Ascending aorta (tissue), 2 donors: ENCODE measurements at places on chromosomes 2 and 18.
A peak's percentile ranks its signal among the peaks of the same experiment; 100 is the strongest.

GRCh38 chr2:128162266-128162665 is 71.3 kb downstream of the UGGT1 start:
- DNase-seq, result no peak

DNA sequence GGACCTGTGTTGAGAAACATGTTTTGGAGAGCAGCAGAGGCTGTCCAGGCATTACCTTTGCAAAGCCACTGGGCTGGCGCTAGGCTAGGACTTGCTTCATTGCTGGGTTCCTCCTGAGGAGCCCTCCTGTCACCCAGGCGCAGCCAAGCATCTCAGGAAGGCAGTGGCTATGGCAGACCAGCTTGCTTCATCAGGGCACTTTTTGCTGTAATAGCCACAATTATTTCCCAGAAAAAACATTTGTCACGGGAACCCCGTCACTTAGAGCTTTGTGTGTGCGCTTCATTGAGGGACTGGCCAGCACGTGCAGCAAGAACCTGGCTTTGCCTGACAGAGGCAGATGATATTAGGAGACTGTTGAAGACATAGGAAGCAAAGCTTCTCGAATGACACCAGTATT is 36.4 kb downstream of the SLC20A1 start:
- DNase-seq, result no peak

- no peak for DNase-seq
These were observed 318.9 kb upstream of the HS6ST1 start for GRCh38 chr2:128637481-128638155.

- DNase-seq, result no peak
These were observed 17.1 kb upstream of the MCM6 start for GRCh38 chr2:135893374-135893794.

DNA sequence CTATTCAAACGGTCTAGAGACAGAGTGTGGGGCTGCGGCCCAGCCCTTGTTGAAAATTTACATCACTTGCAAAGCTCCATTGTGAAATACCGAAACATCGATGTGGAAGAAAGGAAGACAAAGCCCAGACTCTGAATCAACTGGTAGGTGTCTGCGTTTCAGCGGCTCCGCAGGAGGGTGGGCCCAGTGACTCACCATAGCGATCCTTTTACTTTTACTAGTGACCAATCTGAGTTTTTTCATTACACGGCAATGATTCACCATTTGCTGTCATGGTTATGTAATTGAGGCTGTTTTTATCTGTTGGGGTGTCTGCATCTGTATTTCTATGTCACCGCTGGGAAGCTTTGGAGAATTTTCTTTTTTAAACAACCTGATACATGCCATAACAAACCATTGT is 66.6 kb upstream of the ODC1 start:
- DNase-seq, result peak; percentile 33

- no peak for DNase-seq
These were observed 312.4 kb upstream of the TCF4 start for GRCh38 chr18:55900380-55900779.

GRCh38 chr2:191933307-191934105 is 86.6 kb upstream of the CAVIN2 start:
- DNase-seq, result no peak

DNA sequence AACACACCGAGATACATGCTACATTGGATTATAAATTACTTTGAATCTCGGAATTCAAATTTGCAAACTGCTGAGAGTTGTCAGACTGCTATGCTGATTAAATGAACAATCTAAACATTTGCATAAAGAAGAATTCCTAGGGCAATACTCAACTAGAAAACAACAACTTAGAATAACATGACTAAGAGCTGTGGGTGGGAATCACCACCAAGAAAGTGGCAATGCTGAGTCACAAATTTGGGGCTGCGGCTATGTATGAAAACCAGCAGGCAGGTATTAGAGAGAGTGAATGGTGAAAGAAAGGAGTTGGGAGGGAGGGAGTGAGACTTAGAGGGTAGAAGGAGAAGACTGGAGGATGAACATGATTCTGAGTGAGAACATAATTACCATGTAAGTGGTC is 559.5 kb downstream of the PIK3C3 start:
- DNase-seq, result no peak

DNA sequence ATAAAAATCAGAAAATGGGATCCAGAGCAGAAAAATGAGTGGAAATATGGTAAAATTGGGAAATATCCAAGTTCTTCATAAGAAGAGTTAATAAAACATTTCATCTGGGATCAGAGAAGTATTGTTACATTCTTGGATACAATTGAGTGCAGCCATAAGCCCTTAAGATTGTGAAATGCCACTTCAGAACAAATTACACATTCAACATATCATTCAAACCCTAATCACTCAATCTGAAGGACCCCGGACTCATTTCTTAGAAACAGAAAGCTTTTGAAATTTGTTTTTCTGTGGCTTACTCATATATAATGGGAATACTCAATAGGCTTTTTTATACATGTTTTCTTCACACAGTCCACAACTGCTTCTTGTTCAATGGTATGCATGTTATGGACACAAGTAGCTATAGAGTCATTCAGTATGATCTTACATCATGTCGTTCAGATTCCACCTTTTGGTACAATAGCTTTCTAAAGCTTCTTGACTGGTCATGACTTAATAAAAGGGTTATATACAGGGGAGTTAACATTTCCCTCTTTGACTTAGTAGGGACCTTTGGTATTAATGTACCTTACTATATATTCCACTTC is 39.9 kb downstream of the SCN7A start:
- DNase-seq, result no peak

DNA sequence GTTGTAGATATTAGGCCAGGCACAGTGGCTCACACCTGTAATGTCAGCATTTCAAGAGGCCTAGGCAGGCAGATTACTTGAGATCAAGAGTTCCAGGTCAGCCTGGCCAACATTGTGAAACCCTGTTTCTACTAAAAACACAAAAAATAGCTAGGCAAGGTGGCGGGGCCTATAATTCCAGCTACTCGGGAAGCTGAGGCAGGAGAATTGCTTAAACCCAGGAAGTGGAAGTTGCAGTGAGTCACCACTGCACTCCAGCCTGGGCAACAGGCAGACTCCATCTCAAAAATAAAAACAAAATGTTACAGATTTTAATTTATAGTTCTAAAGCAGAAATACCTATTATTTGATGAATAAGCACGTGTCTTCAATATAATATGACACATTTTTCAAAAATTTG is 65.6 kb upstream of the UBXN4 start:
- no peak for DNase-seq

- no peak for DNase-seq
These were observed 9.6 kb downstream of the CYRIA start for GRCh38 chr2:16655905-16656642.

GRCh38 chr2:33133454-33133952 is 186.8 kb downstream of the LTBP1 start:
- no peak for DNase-seq

DNA sequence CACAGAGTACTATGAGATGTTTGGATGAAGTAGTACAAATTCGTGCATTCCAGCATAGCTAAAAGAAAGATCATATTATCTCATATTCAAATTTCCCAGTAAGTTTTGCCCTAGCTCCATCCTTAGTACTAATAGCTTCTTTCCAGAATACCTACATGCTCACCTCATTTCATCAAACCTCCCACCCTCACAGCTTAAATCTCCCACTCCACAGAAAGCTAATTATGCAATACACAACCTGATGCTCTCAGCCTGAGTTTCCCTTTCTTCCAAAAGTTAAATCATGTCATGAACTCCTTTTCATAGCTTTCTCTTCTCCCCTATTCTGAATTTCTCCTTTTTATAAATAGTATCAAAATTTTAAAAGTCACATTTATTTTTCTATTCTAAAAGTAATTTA is 34.6 kb downstream of the DNAH6 start:
- DNase-seq, result no peak

GRCh38 chr2:235000426-235001236 is 48.8 kb downstream of the SH3BP4 start:
- no peak for DNase-seq

DNA sequence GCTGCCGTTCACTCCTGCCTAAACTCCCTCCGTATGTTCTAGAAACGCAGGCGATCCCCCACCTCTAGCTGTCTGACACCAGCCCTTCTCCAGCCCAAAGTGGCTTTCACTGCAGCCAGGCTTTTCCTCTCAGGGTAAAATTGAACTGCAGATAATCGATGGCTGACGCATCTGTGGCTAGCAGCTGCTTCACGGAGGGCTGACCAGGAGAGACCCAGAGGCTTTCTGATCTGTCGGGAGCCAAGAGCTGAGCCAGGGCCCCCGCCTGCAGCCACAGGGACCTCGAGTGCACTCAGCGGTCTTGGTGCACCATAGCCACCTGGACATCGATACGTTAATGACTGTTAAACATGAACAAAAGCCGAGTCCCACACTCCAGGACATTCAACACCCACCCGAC is 107.5 kb downstream of the MBP start:
- no peak for DNase-seq

DNA sequence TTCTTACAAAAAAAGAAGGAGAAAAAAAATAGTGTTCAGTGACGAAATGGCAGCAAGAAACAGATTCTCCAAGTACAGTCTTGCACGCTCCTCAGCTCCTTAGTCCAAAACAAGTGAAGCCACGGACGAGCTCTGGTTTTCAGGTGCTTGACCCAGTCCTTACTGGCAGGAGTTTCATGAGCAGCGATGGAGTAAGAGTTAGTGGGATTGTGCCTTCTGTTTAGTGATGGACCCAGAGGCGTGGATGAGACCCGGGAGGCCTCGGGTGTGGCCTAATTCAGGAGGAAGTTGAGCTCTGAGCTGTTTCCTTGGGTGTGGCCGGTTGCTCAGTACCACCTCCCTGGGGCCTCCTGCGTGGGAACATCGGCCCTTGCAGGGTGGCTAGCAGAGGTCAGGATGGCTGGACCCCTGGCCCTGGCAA is 52.0 kb downstream of the KIF5C start:
- DNase-seq, result no peak

DNA sequence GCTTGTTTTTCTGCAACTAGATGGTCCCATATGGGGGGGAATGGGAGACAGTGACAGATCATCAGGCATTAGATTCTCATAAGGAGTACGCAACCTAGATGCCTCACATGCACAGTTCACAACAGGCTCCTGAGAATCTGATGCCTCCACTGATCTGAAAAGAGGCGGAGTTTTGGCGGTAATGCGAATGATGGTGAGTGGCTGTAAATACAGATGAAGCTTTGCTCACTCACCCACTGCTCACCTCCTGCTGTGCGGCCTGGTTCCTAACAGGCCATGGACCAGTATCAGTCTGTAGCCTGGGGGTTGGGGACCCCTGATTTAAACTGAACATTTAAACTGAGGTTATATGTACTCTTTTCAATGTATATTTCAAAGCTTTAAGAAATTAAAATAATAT is 40.7 kb downstream of the SOS1 start:
- no peak for DNase-seq

DNA sequence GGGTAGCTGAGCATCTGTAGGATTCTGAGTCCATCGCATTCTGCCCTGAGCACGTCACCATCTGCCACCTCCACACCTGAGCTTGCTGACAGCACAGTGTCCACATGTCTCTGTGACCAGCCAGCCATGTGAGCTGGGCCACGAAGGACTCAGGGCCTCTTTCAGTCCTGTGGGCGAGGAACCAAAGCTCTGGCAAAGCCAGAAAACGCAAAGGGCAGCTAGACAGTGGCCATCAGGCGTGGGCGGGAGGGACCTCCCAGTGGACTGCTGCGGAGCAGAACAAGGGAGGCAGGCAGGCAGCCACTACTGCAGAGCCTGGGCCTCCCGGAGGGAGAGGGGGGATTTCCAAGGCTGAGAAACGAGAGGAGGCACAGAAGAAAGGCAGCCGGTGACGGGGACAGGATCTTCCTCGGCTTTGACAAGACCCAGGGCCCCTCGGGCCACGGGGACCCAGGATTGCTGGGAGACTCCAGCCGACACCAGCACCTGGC is 274.6 kb upstream of the SALL3 start:
- DNase-seq, result no peak

DNA sequence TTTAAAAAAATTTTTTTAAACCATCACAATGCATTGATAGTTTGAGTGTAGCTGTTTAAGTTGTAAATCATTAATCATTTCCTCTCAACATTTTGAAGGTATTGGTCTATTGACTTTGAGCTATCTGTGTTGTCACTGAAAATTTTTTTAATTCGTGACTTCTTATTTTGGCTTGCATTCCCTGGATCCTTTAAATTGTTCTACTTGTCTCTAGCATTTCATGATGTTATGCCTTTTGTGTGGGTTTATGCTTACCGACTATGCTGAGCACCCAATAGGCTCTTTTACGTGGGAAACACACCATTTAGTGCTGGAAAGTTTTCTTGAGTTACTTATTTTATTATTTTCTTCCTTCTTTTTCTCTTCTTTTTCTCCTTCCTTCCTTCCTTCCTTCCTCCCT is 31.2 kb upstream of the NXPH2 start:
- DNase-seq, result no peak

- DNase-seq, result no peak
These were observed 4.9 kb downstream of the UCN start for GRCh38 chr2:27303093-27304025.

- DNase-seq, result peak; percentile 32
These were observed 175.6 kb downstream of the PRKCE start for GRCh38 chr2:45826884-45827635.

DNA sequence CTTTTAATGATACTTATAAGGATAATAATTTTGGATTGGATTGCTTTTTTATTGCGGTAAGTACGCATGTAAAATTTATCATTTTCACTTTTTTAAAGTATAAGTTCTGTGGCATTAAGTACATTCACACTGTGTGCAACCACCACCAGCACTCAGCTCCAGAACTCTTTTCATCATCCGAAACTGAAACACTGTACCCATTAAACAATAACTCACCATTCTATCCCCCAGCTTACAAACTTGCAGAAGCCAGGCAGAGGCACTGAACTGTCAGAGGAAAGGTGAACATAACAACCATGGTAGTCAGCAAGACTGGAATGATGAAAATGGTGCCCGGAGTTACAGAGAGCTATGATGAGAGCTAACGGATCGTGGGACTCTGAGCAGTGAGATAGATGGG is 465.9 kb downstream of the ADCYAP1 start:
- no peak for DNase-seq

DNA sequence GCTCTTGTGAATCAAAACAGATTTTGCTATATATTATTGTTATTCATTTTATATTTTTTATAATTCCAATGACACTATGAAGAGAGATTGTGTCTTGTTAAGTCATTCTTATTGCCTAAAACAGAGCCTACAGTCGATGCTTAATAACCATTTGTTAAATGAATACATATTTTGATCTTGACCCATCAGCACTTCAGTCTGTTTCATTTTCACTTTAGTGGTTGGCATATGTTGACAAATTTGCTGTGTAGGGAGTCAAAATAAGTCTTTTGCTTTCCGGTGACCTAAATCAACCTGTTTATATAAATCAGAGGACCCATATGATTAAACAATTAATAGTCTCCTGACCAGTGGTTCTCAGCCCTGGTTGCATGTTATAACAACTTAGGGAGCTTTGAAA is 97.1 kb downstream of the TXNL1 start:
- no peak for DNase-seq

GRCh38 chr18:35451032-35451431 is 46.7 kb downstream of the INO80C start:
- no peak for DNase-seq

DNA sequence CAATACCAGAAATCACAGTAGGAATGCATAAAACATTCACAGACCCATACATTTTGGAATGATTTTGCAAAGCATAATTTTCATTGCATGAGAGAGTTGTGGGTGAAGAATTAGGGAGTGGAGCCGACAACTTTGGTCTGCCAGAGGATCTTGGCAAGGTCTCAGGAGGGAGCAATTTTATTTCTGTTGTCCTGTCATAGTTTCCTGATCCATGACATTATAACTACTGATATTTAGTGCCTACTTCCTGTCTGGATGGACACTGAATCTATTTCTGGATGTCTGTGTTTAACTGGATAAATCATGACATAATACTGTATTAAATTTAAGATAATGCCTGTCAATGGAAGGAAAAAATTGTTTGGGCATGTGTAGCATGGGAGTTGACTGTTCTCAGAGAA is 2.4 kb downstream of the ITGA4 start:
- DNase-seq, result no peak
